Right renal cortex interstitium (tissue), 3 donors: ENCODE measurements at places on chromosomes 2 and 18. TPM values are rescaled to one million over a fixed set of nuclear protein-coding genes. Genes with fewer than 3 reads are reported as not detected.

- no peak for DNase-seq
Measured at GRCh38 chr2:234425639-234426603, 71.0 kb downstream of the ARL4C start.

GRCh38 chr18:8450013-8450412 is 159.2 kb upstream of the RAB12 start:
- no peak for DNase-seq

GRCh38 chr2:202609381-202610145 is 25.2 kb upstream of the FAM117B start:
- no peak for DNase-seq

- no peak for DNase-seq
Measured at GRCh38 chr2:241893265-241893664, 23.7 kb downstream of the RTP5 start.

DNA sequence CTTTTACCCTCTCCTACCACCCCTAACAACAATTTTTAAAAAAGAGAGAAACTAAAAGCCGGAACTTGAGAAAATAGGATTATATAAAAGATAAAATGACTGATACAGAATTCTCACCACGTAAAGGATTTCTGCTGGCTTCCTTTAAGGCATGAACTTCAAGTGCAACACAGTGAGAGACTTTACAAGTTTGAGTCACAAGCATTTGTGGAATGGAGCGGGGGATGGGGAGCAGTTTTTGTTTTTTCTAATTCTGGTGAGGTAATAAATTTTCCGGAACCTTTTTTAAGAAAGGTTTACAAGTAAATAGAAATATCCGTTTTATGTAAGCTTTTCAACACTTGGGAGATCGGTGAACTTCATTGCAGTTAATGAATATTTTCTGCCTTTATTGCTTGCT is 1.8 kb upstream of the CDH2 start:
- DNase-seq = no peak

GRCh38 chr18:76491473-76491775 is 3.6 kb downstream of the ZNF516 start:
- DNase-seq = no peak

GRCh38 chr2:147632198-147632597 is 212.6 kb upstream of the ACVR2A start:
- DNase-seq = no peak

GRCh38 chr2:86570059-86570458 is 6.8 kb upstream of the CHMP3 start:
- no peak for DNase-seq

- no peak for DNase-seq
Measured at GRCh38 chr2:128498086-128498485, 179.4 kb upstream of the HS6ST1 start.

- no peak for DNase-seq
Measured at GRCh38 chr2:137508739-137509384, 455.4 kb upstream of the HNMT start.

- DNase-seq = no peak
Measured at GRCh38 chr2:126317790-126318431, 338.0 kb upstream of the GYPC start.

GRCh38 chr18:49067071-49067470 is 116.3 kb upstream of the SMAD7 start:
- no peak for DNase-seq

DNA sequence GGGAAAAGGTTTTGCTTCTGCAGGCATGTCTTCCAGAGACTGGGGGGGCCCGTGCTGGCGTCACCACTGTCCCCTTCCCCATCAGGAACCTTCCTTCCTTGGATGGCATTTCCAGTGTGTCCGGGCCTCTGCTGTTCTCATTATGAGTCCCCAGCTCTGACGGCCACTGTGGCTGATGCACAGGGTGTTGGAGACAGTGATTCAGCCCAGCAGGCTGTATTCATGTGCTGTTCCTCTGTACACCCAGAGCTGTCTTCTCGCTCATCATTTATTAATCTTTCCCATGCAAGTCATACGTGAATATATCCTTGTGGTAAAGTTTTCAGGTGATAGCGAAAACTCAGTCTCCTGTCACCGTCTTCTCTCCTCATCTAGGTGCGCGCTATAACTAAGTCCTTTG is 57.7 kb downstream of the ASAP2 start:
- DNase-seq = no peak

DNA sequence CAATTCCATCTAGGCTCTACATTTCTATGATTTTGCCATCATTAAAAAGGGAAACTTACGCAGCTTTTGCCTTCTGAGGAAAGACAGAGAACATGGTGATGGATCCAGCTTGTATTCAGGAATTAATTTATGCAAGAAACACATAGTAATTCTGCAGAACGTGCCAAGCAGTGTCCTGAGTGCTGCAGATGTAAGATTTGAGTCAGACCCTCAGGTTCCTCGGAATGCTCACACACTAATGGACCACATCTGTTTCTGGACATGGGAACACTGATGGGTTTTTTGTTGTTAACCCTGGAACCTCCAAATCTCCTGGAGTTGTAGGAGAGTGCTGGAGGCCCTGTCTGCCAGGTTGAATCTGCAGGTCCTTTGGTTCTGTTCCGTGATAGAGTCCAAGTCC is 132.9 kb downstream of the SETBP1 start:
- DNase-seq = no peak

DNA sequence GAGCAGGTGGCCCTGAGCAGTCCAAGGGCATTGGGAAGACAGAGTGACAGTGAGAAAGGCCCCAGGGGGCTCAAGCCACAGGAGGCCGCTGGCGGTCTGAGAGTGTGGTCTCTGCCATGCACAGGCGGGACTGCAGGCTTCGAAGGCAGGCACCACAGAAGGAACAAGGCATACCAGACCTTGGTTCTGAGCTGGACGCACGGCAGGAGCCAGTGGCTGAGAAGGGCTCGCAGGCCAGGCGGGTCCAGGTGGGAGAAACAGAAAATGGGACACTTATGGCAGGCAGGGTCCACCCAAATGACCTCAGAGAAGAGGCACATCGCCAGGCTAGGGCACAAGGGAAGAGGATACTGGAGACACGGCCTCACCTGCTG is 14.9 kb downstream of the HJURP start:
- no peak for DNase-seq

DNA sequence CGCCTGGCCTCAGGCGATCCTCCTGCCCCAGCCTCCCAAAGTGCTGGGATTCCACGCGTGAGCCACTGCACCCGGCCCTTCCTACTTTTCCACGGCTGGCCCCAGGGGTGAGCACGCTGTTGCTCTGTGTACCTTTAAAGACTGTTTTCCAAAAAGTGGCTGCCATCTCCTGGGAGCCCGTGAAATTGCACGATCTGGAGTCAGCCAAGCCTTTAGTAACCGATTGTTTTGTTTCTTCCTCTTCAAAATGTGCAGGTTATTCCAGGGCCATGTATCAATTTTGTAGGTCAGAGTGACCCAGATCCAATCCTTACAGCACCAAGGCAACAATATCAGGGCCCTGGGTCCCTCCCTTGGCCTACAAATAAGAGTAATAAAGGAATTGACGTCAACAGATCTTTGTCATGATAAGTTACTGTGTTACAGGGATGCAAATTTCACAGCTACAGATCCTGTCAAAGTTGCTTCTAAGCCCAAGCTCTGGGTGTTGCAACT is 135.6 kb upstream of the ZNF236 start:
- DNase-seq = no peak

DNA sequence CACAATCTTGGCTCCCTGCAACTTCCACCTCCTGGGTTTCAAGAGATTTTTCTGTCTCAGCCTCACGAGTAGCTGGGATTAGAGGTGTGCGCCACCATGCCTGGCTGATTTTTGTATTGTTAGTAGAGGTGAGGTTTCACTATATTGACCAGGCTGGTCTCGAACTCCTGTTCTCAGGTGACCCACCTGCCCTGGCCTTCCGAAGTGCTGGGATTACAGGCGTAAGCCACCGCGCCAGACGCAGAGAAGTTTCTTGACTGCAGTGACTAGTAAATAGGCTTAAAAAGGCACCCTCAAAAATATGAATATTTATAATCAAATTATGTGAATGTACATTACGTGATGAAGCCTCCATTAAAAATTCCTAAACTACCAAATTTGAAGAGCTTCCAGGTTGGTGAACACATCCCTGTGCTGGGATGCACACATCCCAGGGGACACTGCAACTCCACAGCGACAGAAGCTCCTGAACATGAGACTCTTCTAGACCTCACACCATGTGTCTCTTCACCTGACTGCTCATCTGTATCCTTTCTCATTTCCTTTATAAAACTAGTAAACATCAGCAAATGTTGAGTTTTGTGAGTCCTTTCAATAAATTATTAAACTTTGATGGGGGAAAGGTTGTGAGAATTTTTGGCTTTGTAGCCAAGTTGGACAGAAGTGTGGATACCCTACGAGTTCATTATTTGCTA is 203.3 kb upstream of the SPOPL start:
- DNase-seq = no peak

- no peak for DNase-seq
Measured at GRCh38 chr2:142140434-142140845, 9.6 kb upstream of the LRP1B start.

GRCh38 chr2:196096982-196097745 is 28.5 kb upstream of the DNAH7 start:
- DNase-seq = no peak

EIF4E2 gene
- polyA plus RNA-seq = 106 TPM

PLEKHH2 gene
- polyA plus RNA-seq = 20.1 TPM

PPP4R1 gene
- polyA plus RNA-seq = 92.6 TPM

ANO7 gene
- 2.1 TPM for polyA plus RNA-seq

SCN9A gene
- 1.5 TPM for polyA plus RNA-seq

TMEM198 gene
- 2.5 TPM for polyA plus RNA-seq

AQP12B gene
- polyA plus RNA-seq = 1.4 TPM

CAPN13 gene
- 0.93 TPM for polyA plus RNA-seq

LYG1 gene
- polyA plus RNA-seq = 3.1 TPM

BCS1L gene
- 44.2 TPM for polyA plus RNA-seq

SERPINB11 gene
- not detected for polyA plus RNA-seq

RNF149 gene
- 39.3 TPM for polyA plus RNA-seq

TUBA4B gene
- 0.49 TPM for polyA plus RNA-seq

VSNL1 gene
- 6.1 TPM for polyA plus RNA-seq

POTEE gene
- 0.08 TPM for polyA plus RNA-seq

CRYBA2 gene
- not detected for polyA plus RNA-seq
